ENCODE measurements at places on chromosomes 1 and 21. TPM values are rescaled to one million over a fixed set of nuclear protein-coding genes. Genes with fewer than 3 reads are reported as not detected.

DNA sequence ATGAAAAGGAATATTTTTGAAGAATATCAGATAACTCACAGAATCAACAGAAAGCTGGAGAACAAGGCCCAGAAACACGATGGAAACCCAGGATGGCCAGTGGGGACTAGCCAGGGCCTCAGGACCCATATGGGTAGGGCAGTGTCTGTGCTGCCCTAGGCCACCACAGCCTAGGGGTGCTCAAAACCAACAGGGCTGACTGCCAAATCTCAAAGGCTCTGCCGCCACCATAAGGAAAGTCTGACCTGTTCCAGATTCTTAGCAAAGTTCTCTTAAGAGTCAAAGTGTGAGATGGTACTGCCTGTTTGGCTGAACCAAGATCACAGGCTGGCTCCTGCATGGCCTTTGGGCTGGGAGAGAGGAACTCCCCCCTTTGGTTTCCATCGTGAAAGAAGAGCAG is 164.7 kb upstream of the CTTNBP2NL start:
- no peak for DNase-seq
- H3K4me1 ChIP-seq, result no peaks in the 10 kb centered on the region
- no peak overlapping the region for H3K4me3 ChIP-seq
- no peaks in the 10 kb centered on the region for H3K36me3 ChIP-seq
- no peak overlapping the region for H3K27ac ChIP-seq
- peaks cover 3% of the 10 kb centered on the region for H3K27me3 ChIP-seq

GRCh38 chr21:43771698-43772424 is 4.2 kb downstream of the CSTB start:
- H3K4me3 ChIP-seq, result no peak overlapping the region
- peaks cover 14% of the 10 kb centered on the region for H3K4me1 ChIP-seq
- no peak for DNase-seq

DNA sequence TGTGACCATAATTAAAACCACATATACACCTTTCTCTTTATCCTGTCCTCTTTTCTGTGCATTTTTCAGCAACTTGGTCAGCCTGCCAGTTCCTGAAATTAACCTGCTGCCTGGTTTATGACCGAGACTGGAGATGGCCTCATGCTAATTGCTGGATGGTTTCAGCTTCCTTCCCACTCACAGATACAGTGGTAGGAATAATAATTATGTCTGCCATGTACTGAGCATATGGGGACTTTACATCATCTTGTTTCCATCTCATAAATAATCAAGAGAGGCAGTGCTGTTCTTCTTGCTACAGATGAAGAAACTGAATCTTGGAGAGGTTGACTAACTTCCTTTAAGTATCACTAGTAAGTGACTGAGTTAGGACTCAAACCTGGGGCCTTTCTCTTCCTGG is 148.2 kb downstream of the NOS1AP start:
- no peak overlapping the region for H3K27ac ChIP-seq
- H3K4me3 ChIP-seq, result no peak overlapping the region
- peaks cover 3% of the 10 kb centered on the region for H3K27me3 ChIP-seq
- no peak for DNase-seq
- H3K36me3 ChIP-seq, result no peaks in the 10 kb centered on the region

DNA sequence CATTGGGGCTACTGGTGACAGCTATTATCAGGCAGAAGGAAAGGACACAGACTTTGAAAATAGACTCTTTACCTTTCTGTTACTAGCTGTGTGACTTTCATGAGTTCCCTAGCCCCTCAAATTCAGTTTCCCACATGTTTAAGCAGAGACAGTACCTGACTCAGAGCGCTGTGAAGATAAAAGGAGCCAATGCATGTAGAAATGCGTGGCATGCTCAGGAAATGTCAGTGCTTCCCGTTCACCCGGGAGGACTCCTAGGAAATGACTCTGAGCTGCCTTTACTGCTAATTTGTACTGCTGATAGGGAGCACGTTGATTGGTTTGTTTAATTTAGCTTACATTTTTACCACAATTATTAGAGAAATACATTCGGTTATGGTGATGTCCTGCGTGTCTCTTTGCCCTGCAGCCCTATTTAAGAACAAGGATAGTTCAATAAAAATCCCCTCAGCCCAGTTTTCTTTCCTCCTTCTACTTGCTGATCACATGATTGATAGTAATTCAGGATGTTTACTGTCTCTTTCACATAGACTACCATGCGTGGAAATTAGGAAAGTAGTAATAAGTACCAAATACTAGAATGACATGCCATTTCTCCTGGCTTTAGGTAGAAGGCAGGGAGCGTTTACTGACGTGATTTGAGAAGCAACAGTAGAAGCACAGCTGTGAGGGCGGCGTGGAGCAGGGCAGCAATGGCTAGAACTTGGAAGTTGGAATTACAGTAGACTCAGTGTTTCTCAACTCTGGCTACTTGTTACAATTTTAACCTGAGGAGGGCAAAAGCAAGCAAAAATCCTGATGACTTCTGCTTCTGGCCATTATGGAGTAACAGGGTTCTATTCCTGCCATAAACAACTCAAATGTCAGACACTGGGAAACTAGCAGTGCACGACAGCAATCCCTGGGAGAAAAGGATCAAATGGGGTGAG is 15.9 kb downstream of the PDIK1L start:
- H3K36me3 ChIP-seq, result no peaks in the 10 kb centered on the region
- no peak overlapping the region for H3K27ac ChIP-seq
- H3K4me1 ChIP-seq, result peaks cover 31% of the 10 kb centered on the region
- peak; percentile 79 for DNase-seq
- no peak overlapping the region for H3K4me3 ChIP-seq

- H3K4me1 ChIP-seq, result no peaks in the 10 kb centered on the region
- peak; percentile 52 for DNase-seq
- H3K27ac ChIP-seq, result no peak within 1 kb of the TSS
- no peak within 1 kb of the TSS for H3K4me3 ChIP-seq
Observed at GRCh38 chr1:203085528-203086406, at the start of gene MYOG. Gene MYOG, minus strand, starts transcription at chr1:203086012. Its CDS starts 51 bp downstream, at chr1:203085961.

DNA sequence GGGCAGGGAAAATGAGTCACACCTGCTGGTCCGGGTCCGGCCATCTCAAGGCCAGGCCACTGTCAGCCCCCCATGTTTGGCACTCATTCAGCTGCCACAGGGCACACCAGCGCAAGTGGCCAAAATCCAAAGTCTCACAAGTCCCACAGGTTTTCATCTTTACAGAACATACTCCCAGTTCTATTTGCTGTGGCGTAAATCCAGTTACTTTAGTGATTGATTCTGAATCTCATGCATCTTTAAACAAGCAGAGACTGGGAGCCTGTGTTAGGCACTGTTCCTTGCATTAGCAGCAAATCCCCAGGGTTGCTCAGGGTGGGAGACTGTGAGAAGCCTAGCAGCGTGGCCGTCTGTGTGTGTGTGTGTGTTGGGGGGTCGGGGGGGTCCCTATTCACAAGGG is 1.1 kb upstream of the SLC2A5 start:
- no peak overlapping the region for H3K27ac ChIP-seq
- H3K4me1 ChIP-seq, result peaks cover 26% of the 10 kb centered on the region
- no peaks in the 10 kb centered on the region for H3K36me3 ChIP-seq
- no peak for DNase-seq
- no peak overlapping the region for H3K4me3 ChIP-seq

GRCh38 chr1:3778590-3779264 is 6.2 kb downstream of the SMIM1 start:
- H3K27me3 ChIP-seq, result no peaks in the 10 kb centered on the region
- H3K36me3 ChIP-seq, result peaks cover 47% of the 10 kb centered on the region
- H3K4me1 ChIP-seq, result peaks cover 10% of the 10 kb centered on the region

GRCh38 chr1:176241385-176242015 is 34.4 kb upstream of the COP1 start:
- H3K4me3 ChIP-seq, result no peak overlapping the region
- peak; percentile 53 for DNase-seq
- peak overlapping the region; percentile 79 for H3K27ac ChIP-seq
- no peaks in the 10 kb centered on the region for H3K36me3 ChIP-seq
- H3K27me3 ChIP-seq, result no peaks in the 10 kb centered on the region

- no peaks in the 10 kb centered on the region for H3K27me3 ChIP-seq
- no peak overlapping the region for H3K4me3 ChIP-seq
- no peaks in the 10 kb centered on the region for H3K36me3 ChIP-seq
Observed at GRCh38 chr1:192100686-192101468, 57.4 kb upstream of the RGS18 start.

GNAT2 gene
- total RNA-seq, result 0.29 TPM

LCE1C gene
- total RNA-seq, result not detected

DRAXIN gene
- total RNA-seq, result under 0.01 TPM

CHIA gene
- not detected for total RNA-seq
